NCI-H187 (cell line): ENCODE measurements at places on chromosomes 6 and 20.

DNA sequence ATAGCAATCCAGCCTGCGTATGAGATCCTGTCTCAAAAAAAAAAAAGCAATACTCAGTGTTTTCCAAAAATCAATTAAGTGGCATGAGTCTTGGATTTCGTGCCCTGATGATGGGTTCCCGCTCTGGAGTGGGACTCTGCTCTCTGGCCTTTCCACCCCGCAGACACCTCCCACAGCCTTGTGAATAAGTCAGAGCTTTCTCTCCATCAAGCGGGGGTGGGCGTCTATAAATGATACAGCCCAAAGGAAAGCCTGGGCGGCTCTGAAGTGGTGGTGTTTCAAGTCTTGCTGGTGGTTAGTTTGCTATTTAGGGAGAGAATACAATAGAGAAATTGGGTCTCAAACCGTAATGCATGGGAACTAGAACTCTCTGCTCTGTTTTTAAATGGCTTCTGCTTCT is 52.5 kb upstream of the TAGAP start:
- no peak for DNase-seq

DNA sequence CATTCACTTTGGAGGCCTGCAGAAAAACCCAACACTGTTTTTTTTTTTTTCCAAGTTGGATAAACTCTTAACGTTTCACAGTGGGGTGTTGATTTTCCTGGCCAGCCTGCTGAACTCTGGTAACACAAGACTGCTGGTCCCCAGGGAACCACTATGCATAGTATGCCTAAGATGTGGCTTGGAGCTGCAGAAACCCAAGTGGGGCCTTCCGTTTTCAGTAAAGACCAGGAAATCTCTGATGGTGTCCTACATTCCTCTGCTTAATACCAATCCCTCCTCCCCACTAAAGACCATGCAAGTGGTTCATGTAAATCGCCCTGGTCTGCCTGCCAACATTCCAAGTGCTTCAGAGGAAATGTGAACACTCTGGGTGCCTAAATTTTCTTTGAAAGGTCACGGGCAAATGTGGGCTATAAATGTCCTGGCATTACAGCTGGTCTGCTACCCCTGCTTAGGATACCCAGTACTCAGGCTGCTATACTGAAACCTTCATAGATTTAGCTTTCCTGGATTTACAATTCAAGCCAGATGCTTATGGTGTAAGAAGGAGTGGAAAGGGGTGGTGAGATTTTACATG is 615.4 kb downstream of the MAFB start:
- no peak for DNase-seq

DNA sequence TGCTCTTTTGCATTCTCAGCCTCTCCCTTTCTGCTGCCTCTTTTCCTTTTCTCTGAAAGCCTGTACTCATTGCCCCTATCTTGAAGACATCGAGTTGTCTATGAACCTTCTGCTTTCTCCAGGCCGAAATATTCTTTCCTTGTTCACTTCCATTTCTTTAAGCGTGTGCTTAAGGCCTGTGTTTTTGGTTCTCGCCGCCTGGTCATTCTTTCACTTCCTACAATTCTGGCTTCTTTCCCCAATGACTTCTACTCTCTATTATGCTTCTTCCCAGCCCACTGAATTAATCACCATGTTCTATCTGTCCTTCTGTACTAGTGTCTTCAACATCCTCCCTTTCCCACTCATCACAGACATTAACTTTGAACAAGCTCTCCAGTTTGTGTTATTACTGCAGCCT is 69.6 kb downstream of the C6orf52 start:
- DNase-seq, result no peak

DNA sequence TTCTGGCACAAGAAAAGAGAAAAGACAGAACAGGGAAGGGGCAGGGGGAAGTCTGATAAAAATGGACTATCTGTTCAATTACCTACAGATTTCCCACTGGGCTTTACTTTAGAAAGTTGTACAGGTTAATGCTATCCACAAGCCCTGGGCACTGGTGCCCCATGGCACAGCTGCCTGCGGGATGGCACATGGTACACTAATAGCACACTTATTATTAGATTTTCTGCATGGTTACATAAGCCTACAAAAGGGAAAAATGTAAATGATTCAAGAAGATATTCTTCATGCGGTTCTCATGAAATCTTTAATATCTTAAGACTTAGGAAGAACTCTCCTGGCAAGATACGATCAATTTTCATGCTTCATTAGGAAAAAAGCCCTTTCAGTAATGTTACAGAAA is 137.5 kb downstream of the GMPR start:
- DNase-seq, result no peak
